ENCODE measurements at places on chromosomes 2 and 18.

- no peak for DNase-seq
Measured at GRCh38 chr2:55140316-55141219, 90.3 kb upstream of the RTN4 start.

GRCh38 chr18:58230438-58231179, 186.6 kb downstream of the NEDD4L start:
- no peak for DNase-seq

GRCh38 chr2:24083567-24084385, 858 bp downstream of the TP53I3 start:
- DNase-seq = peak; percentile 76

- no peak for DNase-seq
Measured at GRCh38 chr2:233470839-233471238, 95.7 kb downstream of the USP40 start.

DNA sequence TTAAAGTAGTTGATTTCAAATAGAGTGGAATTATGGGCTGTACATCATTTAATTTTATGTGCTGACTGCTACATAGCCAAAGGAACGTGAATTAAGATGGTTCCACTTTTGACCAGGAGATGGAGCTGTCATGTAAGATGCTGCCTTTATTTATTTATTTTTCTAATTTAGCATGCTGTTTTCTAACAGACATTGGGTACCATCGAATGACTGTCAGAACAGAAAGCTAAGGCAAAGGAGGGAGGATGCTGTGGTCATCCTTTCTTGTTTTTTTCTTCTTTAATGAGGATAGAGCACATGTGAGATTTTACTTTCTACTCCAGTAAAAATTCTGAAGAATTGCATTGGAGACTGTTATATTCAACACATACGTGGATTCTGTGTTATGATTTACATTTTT, at the start of gene SCN2A:
Gene SCN2A (plus strand): TSS at position 185 of the 400 bp plus-strand sequence. CDS start 56,410 bp downstream, outside the sequence.
- peak; percentile 46 for DNase-seq

DNA sequence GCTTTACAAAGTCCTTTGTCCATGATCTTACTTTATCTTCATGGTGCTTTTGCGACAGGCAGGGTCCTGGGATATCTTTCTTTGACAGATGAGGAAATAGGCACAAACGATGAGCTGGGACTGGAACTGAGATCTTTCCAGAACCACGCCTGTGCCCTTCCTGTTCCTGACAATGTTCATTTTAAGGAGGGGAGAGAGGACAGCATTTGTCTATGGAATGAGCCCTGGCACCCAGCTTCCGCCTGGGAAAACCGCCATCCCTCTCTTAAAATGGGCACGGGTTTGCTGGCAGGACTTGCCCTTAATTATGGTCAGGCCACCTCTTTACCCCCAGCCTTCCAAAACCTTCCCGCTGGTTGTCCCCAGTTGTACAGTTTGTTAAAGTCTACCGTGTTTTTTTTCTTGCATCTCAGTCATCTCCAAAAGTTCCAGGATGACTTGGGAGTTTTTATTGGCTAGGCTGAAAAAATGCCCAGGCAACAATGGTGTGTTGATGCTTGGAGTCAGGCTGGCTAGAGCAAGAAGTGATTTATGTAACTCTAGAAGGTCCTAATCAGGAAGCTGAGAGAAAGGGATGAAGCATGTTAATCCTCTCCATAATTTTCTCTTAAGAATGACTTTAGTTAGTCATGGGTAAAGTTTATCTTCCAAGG, 264.9 kb upstream of the EPAS1 start:
- no peak for DNase-seq

- DNase-seq = no peak
Measured at GRCh38 chr2:109148991-109149645, 20.1 kb downstream of the SH3RF3 start.

GRCh38 chr2:73070643-73071359, 711 bp downstream of the SFXN5 start:
- DNase-seq = no peak

DNA sequence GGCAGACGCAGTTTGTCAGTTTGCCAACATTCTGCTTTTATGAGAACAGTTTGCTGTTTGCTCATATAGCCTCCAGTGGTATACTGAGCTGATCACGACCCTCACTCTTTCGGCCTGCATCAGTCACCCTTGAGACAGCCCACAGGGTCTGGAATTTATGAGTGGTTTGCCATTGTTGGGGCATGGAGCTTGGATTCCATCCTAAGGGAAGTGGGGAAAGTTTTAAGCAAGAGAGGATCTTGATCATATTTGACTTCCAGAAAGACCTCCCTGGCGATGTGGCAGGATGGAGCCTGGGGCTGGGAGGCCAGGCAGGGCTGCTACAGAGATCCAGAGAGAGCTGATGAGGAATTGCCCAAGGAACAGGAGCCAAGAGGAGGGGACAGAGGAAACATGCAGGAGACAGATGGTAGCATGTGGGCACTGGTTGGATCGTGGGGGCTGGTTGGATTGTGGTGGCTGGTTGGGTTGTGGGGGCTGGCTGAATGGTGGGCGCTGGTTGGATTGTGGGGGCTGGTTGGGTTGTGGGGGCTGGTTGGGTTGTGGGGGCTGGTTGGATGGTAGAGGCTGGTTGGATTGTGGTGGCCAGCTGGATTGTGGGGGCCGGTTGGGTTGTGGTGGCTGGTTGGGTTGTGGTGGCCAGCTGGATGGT, 27.3 kb upstream of the GPR17 start:
- DNase-seq = no peak

- DNase-seq = peak; percentile 56
Measured at GRCh38 chr2:40220177-40220925, 231.5 kb downstream of the SLC8A1 start.

GRCh38 chr2:229714736-229715541, 584 bp upstream of the DNER start:
- DNase-seq = peak; percentile 57

DNA sequence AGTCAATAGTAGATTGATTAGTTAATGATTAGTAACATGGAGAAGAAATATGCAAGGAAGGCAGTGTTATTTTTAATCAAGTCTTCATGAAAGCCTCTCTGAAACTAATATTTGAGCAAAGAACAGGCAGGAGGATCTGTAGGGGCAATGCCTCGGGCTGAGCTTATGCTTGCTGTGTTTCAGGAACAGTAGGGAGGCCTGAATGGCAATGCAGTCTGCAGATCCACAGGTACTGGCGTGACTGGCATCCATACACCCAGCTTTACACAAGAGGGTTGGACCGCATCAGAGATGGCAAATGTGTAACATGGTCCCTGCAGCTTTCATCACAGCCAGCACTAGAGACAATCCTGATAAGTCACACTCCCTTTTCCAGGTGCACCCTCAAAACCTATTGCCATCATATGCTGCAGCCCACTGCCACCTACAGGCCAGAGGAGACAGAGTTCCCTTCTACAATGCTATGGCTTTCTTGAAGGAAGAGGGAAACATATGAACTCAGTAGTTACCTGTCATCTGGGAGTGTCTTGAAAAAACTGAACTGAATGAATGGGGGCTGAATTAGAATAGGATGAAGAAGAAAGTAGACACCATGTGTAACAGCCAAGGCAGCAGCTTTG, 582.4 kb upstream of the RAB6C start:
- no peak for DNase-seq

DNA sequence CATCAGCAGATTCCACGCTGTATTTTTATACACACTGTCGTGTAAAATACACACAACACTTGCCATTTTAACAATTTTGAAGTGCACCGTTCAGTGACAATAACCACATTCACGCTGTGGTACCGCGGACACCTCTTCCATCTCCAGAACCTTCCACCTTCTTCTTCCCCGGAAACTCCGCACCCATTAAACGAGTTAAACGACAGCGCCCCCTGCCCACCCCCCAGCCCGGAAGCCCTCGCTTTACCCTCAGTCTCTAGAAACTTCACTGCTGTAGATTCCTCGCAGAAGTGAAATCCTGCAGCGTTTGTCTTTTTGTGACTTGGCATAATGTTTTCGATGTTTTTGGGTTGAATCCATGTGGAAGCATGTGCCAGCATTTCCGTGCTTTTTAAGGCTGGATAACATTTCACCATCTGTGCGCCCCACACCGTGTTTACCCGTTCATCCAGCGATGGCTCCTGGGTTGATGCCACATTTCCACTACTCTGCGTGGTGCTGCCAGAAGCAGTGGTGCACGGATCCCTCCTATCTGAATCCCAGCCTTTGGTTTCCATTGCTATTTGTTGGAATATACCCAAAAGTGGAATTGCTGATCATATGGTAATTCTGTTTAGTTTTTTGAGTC, 32.0 kb upstream of the TMEM18 start:
- no peak for DNase-seq

DNA sequence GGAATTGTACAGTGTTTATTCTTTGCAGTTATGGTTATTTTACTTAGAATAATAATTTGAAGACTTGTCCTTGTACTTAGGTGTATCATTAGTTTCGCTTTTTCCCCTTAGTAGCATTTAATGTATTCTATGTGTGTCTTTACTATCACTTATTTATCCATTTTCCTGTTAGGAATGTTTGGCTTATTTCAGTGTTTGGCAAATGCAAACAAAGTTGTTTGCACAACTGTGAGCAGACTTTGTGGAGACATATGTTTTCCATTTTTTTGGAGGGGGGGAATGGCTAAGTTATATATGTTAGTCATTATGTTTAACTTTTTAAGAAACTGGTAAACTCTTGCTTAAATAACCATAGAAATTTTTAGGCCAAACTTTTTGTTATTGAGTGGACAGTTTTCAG, 447.7 kb downstream of the SOX11 start:
- no peak for DNase-seq

- DNase-seq = no peak
Measured at GRCh38 chr2:7102826-7103225, 185.6 kb downstream of the RNF144A start.

DNA sequence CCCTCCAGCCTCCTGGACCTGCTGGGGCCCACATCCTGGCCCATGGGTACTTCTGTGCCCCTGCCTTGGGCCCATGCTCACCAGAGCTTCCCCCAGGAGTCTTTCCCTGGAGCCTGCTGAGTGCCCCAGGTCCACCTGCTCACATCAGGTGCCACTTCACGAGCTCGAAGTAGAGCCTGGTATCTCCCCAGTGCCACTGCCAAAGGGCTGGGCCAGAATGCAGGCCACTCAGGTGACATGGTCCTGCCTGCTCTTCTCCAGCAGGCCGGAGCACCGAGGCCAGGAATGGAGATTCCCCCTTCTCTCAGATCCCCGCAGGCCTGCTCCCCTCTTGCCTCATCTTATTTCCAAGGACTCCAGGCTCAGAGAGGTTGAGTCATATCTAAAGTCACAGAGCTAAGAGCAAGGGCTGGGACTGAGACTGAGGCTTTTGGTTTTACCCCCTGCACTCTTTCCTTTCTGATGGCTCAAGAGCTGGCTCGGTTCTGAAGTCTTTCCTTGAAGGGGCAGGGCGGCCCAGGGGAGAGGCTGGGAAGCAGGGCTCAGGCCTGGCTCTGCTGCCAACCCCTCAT, 79.2 kb downstream of the HS1BP3 start:
- DNase-seq = no peak

DNA sequence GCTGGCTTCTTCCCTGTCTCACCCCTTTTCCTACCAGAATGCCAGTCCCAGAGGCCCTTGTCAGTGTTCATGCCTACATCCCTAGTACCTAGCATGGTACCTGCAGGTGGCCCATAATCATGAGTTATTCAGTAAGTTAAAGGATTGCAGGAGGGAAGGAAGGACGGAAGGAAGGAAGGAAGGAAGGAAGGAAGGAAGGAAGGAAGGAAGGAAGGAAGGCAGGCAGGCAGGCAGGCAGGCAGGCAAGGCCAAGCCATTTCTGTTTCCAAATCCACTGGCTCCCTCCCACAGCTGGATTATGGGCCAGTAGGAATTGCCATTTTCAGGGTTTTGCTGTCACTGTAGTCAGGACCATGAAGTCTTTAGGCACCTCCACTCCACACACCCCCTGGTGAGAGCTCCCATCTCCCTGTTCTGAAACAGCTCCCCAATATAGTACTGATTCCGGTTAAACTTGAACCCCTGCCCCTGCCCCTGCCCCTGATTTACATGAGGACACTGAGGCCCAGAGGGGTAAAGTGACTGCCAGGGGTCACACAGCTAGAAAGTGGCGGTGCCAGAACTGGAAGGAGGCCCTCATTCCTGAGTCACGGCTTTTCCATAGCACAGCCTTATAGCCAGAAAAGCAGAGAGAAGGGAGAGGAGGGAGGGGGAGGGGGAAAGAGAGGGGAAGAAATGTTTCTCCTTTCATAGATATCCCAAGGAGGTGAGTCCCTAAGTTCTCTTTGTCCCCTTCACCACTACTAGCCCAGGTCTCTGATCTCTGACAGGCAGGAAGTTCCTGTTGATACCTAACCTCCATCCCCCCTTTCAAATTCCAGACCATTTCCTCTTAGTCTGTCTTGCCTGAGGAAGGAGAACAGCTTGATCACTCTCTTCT, 12.2 kb upstream of the TNS1 start:
- no peak for DNase-seq

GRCh38 chr2:27308359-27308881, at the start of gene UCN:
TSS of gene UCN (minus strand) at chr2:27308445. CDS start at chr2:27307895, 550 bp downstream.
- DNase-seq = peak; percentile 21

- DNase-seq = no peak
Measured at GRCh38 chr2:219509780-219510511, 4.3 kb upstream of the ASIC4 start.

DNA sequence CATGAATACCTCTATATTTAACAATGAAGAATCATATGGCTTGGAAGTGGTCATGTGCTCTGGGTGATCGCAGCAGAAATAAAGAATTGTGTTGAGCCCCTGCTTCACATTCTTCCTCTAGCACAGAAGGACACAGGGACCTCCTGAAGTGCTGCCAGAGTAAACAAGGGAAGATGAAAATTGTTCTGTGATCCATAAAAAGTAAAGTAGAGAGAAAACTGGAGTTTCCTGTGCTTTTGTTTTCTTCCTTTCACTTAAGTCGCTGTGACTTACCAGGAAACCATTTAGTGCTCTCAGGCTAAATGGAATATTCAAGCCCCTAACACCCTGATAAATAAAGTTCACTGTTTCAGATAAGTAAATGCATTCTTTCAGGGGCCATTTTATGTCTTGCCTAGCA, 1173.6 kb upstream of the CHAC2 start:
- DNase-seq = peak; percentile 36

DNA sequence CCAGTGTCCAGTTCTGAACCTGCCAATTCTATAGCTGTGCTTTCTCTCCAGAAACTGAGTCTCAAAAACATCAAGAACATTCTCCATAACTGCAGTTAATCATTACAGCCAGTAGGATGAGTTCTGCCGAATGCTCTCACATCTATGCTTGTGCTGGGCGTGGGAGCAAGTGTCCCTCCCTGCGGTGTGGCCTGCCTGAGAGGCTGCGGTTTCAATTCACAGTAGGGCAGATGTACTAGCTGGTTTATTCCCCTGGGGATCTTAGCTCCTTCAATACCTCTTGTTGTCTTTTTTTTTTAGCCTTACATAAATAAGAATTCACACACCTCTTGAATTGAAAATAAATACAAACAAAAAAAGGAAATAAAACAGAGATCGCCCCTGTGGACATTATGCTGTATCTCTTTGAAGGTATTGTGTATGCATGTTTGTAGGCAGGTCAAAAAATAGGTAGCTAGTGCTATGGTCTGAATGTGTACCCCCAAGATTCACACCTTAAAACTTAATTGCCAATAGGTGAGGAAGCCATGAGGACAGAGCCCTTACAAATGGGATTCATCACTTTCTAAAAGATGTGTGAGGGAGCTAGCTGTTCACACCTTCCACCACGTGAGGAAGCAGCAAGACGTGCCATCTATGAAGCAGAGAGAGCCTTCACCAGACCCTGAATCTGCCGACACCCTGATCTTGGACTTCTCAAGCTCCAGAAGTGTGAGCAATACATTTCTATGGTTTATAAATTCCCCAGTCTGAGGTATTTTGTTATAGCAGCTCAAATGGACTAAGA, 74.3 kb downstream of the BCL2L11 start:
- no peak for DNase-seq

- DNase-seq = no peak
Measured at GRCh38 chr2:174340400-174341292, 5.9 kb downstream of the SP9 start.

Data from astrocyte (in vitro differentiated cells and primary cell).